CD4-positive, alpha-beta T cell treated with Interleukin-6 for 4 hours (primary cell): ENCODE measurements at places on chromosomes 12 and 14.

- DNase-seq, result no peak
These were observed 103.1 kb downstream of the SEC23A start for GRCh38 chr14:38999949-39000348.

- DNase-seq, result no peak
These were observed 6.5 kb upstream of the BCAT1 start for GRCh38 chr12:24955389-24955788.

- no peak for DNase-seq
These were observed 12.2 kb downstream of the FOS start for GRCh38 chr14:75290851-75291250.

- peak; percentile 69 for DNase-seq
These were observed 66.7 kb downstream of the CCDC88C start for GRCh38 chr14:91350813-91351511.

GRCh38 chr14:63986789-63987533, 134.2 kb downstream of the SYNE2 start:
- DNase-seq, result no peak

DNA sequence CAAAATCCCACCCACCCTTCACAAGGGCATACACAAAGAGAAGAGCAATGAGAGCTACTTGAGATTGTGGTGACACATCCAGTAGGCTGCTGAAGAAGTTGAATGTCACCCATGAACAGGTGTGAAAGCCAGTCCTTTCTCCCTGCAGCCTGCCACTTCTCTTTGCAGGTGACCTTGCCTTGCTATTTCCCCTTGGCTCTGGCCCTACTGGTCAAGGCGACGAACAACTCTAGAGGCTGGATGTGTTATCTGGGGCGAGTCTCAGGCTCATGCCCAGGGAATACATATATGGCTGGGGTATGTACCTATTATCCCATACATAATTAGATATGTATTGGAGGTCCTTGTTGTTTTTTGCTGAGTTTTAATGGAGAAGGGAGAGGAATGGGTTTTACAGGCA, 70.2 kb upstream of the EGLN3 start:
- no peak for DNase-seq

DNA sequence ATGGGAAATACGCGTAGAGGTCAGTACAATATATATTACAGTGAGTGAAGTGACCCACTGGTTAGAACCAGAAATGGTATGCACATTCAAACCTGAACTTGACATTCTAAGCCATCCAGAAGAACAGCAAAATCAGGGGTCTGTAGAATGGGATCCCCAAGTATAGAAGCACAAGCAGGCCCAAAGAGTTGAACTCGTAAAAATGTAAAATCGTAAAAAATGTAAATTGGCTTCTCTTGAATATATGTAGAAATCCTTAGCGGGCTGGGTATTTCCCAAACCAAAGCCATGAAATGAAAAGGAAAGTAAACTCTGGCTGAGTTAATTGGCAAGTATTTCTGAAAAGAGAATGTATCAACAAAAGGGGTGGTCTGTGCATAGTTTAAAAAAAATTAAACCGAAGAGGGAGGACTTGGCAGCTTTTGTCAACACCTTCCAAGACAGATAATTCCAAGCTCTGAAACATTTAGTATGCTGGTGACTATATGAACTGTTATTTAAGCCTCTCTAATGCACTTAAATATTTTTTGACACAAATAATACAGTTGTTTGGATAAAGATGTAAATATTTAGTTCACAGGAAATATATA, 1505.6 kb upstream of the FLRT2 start:
- no peak for DNase-seq

- no peak for DNase-seq
These were observed 104.8 kb downstream of the MYF5 start for GRCh38 chr12:80821513-80822000.

DNA sequence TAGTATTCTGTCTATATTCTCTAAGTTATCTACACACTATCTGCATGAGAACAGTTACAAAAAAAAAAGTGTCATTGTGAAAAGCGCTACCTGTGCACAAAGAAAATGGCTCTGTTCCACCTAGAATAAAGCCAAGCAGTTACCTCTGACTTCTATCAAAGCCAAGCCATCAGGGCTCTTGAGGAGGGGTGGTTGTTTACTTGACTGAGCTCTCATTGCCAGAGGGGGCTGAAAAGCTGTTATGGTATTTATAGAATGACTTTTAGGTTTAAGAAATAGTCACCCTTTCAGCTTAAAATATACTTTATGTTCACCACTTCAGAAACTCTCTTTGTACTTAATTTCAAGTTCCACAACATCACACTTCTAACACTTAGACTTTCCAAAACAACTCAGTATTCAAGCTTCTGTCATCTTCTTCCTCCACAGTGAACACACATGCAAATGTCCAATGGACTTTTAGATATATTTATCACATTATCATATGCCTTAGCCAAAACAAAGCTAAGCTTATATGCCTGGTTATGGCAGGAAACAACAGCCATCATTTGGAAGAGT, 7.5 kb downstream of the ITPR2 start:
- no peak for DNase-seq

GRCh38 chr14:100350276-100350926, 27.3 kb downstream of the SLC25A47 start:
- no peak for DNase-seq

- no peak for DNase-seq
These were observed 184.7 kb downstream of the PRKCH start for GRCh38 chr14:61505815-61506809.

- DNase-seq, result no peak
These were observed 173.8 kb upstream of the MIS18BP1 start for GRCh38 chr14:45426685-45427282.

GRCh38 chr12:101186291-101186690, 23.7 kb downstream of the SLC5A8 start:
- no peak for DNase-seq

DNA sequence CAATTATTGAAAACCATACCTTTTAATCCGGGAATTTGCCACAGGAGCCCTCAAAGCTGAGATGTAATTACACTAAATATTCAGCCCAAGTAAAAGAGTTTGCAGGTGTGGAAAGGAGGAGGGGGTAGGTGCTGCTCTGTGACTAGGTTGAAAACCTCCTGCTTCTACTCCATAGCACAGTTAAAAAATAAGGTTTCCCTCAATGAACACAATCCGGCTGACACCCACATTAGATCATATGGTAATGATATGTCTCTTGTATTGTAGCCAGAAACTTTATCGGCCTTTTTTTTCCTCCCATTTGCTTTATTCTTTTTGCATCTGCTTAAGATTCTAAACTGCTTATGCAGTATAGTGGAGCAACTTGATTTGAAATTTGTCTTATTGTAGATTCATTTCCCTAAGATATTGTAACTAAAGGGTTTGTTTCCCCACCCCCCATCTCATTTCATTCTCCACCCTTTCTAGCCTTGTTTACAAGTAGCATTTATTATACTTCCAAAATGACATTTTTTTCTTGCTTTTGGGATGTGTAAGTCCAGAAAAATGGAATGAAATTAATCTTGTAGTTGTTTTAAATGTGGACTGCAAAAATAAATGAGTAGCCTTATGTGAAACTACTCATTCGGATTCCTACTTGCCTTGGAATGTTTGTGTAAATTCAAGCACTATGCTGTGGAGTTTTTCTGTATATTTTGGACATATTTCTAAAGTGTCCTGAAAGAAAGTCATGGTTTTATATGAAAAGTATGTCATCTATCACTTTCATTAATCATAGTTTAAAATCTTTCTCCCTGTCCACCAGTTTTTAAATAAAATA, at the start of gene DCN:
Gene DCN (minus strand): TSS at position 182 of the 820 bp plus-strand sequence. CDS start 4,265 bp downstream, outside the sequence.
- no peak for DNase-seq

GRCh38 chr12:89469361-89469760, 55.2 kb downstream of the GALNT4 start:
- DNase-seq, result peak; percentile 32

- no peak for DNase-seq
These were observed 406 bp downstream of the PARP2 start for GRCh38 chr14:20343862-20344220.

GRCh38 chr14:92314182-92314581, 8.8 kb upstream of the SLC24A4 start:
- DNase-seq, result no peak

DNA sequence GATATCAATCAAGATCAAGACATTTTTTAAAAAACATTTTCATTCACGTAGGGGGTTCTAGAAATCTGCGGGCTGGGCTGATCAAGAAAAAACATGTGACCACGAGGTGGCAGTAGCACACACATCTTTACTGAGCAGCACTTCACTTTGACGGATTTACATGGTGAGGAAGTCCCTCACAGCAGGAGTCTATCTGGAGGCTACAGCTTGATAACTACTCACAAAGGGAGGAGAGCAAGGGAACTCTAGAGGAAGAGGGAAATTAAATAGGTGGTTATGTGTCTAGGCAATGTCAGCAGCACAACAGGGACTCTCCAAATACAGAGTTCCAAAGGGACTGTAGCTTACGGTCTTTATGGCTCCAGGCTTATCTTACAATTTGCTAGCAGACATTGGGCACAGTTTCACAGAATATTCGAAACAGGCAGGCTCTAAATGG, 248.1 kb downstream of the DPY19L2 start:
- DNase-seq, result peak; percentile 30

- DNase-seq, result no peak
These were observed 18.4 kb downstream of the SLC2A3 start for GRCh38 chr12:7917392-7918267.

DNA sequence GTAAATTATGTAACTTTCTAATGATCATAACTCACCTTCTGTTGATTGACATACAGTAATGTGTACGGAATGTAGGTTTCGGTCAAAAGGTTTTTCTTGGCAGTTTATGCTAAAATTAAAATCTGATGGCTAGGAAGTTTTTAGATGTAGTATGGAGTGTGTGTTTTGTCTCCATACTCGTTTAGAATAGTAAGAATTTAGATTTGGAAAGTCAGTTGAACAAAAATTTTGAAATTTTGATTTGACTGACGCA, 859 bp downstream of the PALS1 start:
- no peak for DNase-seq

DNA sequence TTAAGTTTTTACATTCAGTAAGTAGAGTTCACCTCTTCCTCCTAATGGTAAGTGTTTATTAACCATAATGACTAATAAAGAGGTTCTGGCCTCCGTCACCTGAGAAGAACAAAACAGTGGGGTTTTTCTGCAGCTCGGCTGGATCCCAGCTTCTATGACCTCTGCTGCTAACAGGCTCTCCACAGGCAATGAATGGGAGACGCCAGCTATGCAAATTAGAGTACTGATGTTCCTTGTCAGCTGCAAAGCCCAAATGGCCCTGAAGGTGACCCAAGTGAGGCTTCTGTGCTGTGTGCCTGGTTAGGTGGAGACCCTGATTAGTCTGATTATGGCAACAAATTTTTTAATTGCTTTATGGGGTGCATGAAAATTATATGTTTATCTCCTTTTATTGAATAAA, 218.1 kb downstream of the APAF1 start:
- DNase-seq, result no peak

GRCh38 chr12:57229634-57230380, at the start of gene SHMT2:
SHMT2 (plus strand) TSS chr12:57229711; CDS start chr12:57229779, 68 bp downstream.
- peak; percentile 96 for DNase-seq

DNA sequence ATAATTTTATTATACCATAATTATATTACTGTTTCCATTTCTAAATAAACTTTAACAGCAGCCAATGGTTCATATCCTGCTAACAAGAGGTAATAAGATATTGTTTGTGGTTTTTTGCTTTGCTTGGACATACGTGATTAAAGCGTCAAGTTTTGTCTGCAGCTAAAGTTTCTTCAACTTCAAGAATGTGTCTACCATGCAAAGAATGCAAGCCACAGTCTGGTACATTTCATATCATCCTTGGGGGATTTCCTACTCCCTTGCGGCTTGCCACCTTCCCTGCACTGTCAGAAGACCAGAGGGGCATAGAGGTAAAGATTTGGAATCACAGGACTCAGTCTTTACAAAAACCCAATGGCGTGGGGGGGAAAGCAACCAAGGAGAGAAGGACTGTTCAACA, 125.2 kb downstream of the MED13L start:
- no peak for DNase-seq

GRCh38 chr12:116677202-116677661, 60.6 kb downstream of the SPRING1 start:
- DNase-seq, result no peak

GRCh38 chr12:82801951-82802610, 115.4 kb downstream of the TMTC2 start:
- peak; percentile 2 for DNase-seq

- no peak for DNase-seq
These were observed 474.3 kb downstream of the VRK1 start for GRCh38 chr14:97271451-97271960.

DNA sequence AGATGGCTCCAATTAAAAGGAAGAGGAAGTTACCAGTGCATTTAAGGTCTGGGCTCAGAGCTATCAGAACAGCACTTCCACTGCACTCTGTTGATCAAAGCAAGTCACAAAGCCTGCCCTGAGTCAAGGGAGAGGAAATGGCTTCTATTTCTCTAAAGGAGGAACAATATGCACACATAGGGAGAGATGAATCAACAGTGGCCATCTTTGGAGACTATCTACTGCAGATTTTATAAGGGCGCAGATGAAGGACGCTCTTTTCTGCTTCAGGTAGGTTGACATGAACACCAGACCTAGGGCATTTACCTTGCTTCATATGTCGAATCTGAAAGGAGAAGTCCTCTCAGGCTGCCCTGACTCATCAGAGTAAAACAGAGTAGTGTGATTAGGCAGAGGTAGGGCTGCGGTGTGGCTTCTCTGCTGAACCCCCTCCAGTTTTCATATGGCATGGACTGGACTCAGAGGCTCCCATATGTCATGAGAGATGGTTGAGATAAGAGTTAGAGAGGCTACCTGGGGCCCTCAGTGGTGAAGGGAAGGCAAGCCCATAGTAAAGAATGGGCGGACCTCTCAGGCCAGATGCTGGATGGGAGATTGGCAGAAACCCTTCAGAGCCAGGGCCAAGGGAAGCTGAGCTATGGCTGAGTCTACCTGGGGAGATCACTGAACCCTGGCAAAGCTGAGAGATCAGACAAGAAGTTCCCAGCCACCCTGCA, 84.4 kb downstream of the ARF6 start:
- DNase-seq, result peak; percentile 66

- no peak for DNase-seq
These were observed 110.0 kb downstream of the FOXG1 start for GRCh38 chr14:28876572-28876945.

DNA sequence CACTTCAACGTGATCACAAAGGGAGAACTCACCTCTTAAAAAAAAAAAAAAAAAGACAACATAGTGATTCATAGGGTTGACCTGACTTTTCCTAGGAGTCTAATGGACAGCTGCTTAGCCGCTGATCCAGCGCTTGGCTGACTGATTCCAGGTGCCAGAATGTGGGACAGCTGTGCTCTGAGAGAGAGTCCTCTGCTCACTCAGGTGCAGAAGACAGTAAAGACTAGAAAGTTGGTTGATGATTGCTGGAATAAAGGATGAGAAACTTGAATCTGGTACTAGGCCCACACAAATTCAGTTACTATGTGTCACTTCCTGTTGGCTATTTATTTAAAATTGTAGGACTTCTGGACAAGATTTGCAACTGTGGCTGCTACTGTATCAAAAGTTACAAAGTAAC, 229.4 kb downstream of the CHST11 start:
- no peak for DNase-seq

DNA sequence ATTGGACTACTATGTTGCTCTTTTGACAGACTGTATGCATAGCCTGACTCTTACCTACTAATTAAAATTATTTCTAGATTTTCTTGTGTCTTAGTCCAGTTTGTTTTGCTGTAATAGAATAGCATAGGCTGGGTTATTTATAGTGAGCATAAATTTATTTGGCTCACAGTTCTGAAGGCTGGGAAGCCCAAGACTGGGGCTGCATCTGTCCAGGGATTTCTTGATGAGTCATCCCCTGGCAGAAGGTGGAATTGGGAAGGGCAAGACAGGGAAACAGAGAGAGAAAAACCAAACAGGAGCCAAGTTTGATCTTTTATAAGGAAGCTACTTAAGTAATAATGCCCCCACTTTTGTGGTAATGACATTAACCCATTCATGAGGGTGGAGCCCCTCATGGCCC, 759.2 kb upstream of the LRFN5 start:
- DNase-seq, result no peak

- DNase-seq, result peak; percentile 80
These were observed 3.7 kb upstream of the NECAP1 start for GRCh38 chr12:8078398-8078797.
